Effector memory CD4-positive, alpha-beta T cell (primary cell): ENCODE measurements at places on chromosomes 1 and 21.

DNA sequence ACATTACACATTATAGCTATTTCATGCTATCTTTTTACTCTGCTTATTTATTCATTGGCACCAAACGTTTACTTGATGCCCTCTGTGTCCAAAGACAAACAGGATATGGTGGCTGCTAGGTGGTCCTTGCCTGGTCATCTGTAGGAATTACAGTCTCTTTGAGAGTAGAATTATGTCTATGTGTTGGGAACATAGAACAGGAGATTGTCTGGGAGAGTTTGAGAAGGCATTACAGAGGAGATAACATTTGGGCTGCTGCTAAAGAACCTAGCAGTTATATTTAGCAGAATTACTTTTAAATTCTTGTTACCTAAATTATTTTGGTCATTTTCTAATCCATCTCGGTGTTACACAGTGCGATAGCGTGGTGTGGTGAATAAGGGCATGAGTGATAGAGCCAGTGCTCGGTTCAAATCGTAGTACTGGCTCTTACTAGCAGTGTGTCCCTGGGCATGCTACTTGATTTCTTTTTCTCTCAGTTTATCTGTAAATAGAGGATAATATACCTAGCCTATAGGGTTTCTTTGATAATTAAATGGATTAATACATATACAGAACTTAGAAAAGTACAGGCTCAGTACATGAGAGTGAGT is 20.5 kb downstream of the RRP15 start:
- no peak for DNase-seq

GRCh38 chr1:25257196-25257595 is 9.9 kb upstream of the RSRP1 start:
- DNase-seq = no peak

GRCh38 chr1:33288976-33289857 is 31.7 kb downstream of the A3GALT2 start:
- DNase-seq = no peak

GRCh38 chr21:36155603-36156338 is 853 bp upstream of the DOP1B start:
- peak; percentile 3 for DNase-seq

DNA sequence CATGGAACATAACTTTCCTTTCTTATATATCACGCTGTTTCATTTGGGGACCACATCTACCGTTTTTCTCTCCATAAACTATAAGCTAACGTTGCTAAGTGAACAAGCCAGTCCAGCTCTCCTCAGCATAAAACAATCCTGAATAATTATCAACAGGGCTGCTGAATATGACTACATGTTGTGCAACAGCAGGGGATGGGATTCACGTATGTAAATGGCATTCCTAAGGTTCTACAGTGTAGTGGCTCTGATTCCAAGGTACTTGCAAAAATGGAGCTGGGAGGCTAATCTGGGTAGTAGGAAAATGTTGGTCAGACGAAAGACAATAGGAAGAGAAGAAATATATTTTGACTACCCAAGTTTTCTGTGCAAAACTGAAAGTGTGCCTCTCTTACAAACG is 262.8 kb downstream of the RWDD3 start:
- no peak for DNase-seq

- DNase-seq = no peak
These were observed 113.0 kb upstream of the VAV3 start for GRCh38 chr1:108077991-108078390.

GRCh38 chr1:211648980-211649934 is 26.2 kb downstream of the NEK2 start:
- no peak for DNase-seq

GRCh38 chr1:187465441-187465840 is 636.7 kb downstream of the PLA2G4A start:
- DNase-seq = no peak

- no peak for DNase-seq
These were observed 491.5 kb downstream of the NUF2 start for GRCh38 chr1:163813251-163813650.

GRCh38 chr1:234918961-234919761 is 209.5 kb downstream of the TOMM20 start:
- DNase-seq = no peak

DNA sequence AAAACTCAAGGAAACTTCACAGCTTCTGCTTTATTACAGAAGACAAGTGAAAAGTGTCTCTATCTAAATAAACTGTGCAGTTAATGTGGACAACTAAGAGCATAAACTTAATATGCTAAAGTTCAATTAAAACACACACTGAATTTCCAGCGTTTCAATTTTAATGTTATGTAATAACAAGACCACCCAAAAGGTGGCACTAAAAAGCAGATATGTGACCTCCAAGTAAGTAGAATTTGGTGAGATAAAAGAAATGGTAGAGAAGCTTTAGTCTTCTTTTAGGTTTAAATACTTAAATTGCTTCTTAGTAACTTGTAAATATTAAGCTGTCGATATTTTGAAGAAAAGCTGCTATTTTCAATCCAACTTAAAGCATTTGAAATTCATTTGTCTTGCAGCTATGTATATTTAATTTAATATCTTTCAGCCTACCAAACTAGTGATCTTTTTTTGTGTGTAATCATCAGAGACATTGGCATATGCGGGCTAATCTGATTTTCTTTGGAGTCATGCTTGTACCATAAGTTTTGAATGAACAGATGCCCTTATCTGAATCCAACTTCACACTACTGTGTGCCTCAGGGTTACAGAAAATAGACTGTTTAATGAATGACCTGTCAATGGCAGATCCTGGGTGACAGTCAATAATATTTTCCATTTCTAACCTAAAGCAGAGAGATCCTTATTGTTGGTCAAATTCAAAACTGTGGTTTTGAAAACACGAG is 36.5 kb upstream of the ADAMTS1 start:
- DNase-seq = no peak

- DNase-seq = no peak
These were observed 36.6 kb upstream of the SLC44A3 start for GRCh38 chr1:94783342-94784189.

GRCh38 chr1:155207806-155208540 is at the start of gene THBS3:
THBS3 (minus strand) TSS chr1:155207897; CDS start chr1:155207876, 21 bp downstream.
- no peak for DNase-seq

DNA sequence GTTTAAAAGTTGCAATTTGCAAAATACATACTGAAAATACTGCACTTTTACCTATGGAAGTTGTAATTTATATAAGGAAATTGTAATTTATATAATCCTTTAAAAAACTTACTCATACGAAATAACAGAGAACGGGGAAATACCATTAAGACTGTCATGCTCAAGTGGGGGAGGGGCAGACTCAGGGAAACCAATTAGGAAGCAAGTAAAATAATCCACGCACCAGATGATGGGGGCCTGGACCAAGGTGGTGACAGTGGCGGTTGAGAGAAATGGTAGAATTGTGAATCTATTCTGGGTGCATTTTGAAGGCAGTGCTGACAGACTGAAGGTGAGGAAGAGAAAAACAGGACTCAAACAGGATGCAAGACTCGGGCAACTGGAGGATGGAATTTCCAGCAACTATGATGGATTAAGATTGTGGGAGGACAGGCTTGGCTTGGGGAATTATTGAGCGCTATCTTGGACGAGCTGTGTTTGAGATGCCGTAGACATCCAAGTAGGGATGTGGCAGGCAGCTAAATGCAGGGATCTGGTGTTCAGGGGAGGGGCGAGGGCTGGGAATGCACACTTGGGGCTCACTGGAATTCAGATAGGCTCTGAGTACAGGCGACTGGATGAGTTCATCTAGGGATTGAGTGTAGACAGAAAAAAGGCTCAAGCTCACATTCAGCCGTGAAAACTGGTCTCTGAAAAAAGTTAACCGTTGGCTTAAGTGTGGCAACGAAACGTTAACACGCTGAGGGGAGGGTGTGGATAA is 977 bp downstream of the LCA5L start:
- DNase-seq = no peak

DNA sequence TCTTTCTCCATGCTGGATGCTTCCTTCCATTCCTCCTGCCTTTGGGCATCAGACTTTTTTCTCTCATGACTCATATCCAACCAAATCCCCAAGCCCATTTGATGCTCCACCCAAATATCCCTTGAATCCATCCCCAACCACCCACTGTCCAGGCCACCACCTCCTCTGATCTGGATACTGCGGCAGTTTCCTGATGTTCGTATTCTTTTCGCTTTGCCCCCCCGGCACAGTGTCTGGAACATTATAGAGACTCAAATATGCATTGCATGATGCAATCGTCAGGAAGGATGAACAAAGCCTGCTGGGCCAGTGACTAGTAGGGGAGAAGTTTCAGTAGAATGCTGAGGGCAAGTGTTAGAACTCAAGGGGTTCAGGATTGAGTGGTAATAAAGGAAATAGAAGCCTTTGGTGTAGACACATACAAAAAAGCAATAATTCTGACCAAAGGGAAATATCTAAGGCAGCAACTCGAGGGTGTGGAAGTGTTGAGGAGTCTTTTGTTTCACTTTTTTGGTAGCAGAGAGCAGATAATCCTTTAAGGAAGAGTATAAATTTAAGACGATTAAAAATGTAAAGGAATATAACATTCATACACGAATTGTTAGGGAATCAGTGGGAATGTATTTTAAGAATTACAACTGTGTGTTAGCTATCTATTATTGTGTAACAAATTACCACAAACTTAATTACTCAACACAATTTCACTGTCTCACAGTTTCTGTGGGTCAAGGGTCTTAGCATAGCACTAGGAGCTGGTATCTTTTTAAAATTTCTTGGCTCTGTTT is 7.5 kb downstream of the S100A11 start:
- DNase-seq = no peak

DNA sequence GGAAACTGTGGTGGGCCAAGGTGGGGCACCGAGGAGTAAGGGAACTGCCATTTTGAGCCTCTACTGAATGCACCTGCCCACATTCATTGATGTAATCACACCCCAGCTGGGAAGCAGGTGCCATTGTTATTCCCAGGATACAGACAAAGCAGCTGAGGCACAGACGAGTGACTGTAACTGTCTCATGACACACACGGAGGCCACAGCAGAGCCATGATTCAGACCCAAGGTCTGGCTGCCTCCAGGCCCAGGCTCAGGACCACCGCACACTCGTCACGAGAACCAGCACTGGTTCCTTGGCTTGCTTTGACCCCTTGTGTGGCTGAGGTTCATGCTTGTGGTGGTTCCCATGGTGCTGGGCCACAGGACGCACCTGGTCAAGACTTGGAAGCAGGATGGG is 45.6 kb upstream of the CLIC4 start:
- no peak for DNase-seq

- no peak for DNase-seq
These were observed 282 bp upstream of the ECE1 start for GRCh38 chr1:21290546-21290944.

DNA sequence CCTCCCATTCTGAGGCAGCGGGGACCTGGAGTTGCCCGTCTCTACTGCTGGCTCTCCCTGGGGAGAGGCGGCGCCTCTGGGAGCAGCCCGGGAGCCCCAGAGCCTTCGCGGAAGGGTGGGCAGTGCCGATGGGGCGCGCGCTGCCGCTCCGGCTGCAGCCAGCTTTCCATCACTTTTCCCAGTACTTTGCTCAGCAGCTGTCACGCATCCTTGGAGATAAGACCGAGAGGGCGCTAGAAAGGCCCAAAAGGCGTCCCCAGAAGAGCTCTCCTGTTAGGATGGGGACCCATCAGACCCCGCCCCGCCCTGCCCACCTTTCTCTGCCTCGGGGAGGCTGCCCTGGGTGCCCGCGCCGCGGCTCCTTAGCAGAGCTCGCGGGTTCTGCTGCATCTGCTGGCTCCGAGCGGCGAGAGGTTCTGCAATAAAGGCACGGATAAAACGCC is 534 bp downstream of the KCNH1 start:
- no peak for DNase-seq

DNA sequence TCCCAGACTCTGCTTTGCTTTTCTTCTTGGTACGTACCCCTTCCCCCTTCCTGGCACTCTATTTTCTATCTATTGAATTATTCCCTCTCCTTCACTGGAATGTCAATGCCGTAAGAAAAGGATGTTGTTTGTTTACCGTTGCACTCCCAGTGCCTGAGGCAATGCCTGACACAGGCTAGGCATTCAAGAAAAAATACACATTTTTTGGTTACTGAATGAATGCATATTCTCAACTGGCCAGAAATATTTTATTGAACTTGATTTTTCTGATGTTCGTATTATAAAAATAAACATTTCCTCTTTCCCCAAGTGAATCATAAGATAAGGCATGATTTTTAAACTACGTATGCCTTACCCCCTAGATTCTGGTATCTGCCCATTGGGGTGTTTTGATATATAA is 41.2 kb downstream of the GNG12 start:
- DNase-seq = no peak

DNA sequence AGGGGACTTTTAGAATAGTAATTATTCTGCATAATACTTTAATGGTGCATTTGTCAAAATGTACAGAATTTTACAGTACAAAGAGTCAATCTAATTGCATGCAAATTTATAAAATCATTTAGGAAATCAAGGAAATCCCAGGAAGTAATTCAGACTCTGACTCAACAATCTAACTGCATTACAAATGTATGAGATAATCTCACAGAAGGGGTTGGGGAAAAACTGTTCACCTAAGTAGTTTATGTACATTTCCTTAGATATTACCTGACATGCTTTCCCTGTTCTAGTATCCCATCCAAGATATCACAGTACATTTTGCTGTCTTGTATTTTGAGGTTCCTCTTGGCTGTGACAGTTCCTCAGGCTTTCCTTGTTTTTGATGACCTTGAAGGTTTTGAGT is 4.7 kb downstream of the CRB1 start:
- DNase-seq = no peak

GRCh38 chr1:1827089-1827848 is 49.0 kb upstream of the NADK start:
- no peak for DNase-seq

DNA sequence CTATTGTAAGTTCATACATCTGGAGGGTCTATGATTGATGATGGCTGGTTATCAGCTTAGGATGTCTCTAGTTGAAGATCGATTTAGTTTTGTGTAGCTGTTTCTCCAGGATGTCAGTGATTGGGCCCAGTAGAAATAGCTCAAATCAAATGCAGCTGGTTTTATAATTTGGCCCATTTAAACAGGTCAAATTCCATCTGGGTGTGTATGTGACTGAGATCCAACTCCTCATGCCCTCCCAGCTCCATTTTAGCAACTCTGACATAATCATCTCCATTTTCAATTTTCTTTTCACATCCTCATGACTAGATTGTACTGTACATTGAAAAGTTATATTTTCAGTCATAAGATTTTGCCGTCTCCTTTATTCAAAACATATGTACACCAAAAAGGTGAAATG is 99.2 kb downstream of the TPR start:
- no peak for DNase-seq

DNA sequence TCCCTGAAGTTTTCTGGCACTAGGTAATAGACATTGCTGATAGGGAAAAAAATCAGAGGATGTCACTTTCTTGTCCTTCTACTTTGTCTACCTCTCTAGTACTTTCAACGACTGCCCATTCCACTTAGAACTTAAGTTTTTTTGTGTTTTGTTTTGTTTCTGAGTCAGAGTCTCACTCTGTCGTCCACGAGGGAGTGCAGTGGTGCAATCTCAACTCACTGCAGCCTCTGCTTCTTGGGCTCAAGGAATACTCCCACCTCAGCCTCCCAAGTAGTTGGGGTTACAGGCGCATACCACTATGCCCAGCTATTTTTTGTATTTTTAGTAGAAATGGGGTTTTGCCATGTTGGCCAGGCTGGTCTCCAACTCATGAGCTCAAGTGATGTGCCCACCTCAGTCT is 79.2 kb downstream of the SGIP1 start:
- DNase-seq = no peak
